ENCODE measurements at places on chromosomes 1 and 21. TPM values are rescaled to one million over a fixed set of nuclear protein-coding genes. Genes with fewer than 3 reads are reported as not detected.

DNA sequence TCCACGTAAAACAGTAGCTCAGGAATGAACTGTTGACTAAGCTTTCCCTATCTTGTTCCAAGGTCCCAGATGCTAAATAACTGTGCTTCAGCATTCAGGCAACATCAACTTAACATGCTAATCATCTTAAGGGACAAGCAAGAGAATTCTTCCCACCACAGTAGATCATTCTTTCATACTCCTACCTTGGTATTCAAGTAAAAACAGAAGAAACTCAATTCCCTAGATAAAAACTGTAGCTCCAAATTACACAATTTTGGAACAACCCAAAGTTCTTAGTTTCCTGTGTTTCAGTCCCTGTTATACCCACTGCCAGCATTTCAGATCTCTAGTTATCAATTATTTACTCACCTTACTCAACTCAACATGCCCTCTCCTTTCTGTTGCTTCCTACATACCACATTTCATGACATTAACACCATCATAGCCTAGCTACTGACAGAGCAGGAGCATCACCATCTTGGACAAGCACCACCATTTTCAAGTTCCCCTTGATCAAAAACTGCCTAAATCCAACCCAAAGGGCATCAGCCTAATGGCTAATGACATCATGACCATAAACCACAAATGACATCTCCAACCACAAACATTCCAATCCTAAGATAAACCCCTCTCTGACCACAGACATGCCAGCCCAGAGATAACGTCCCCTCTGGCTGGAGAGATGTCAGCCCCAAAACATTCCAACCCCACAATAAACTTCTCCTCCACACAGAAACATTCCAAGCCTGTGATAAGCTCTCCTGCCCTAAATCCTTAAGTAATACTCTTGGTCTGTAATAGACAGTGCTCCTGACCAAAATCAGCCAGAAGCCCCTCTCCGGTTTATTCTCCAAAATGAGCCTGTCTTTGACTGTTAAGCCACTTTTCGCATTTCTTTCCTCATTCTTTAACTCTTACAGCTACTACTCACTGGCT, 191.2 kb downstream of the RERE start:
- DNase-seq: no peak
- H3K36me3 ChIP-seq: no peaks in the 10 kb centered on the region
- H3K27ac ChIP-seq: peak overlapping the region; percentile 40
- peaks cover 66% of the 10 kb centered on the region for H3K4me1 ChIP-seq

- H3K36me3 ChIP-seq: no peaks in the 10 kb centered on the region
- H3K27me3 ChIP-seq: peaks cover 15% of the 10 kb centered on the region
- H3K27ac ChIP-seq: peak overlapping the region; percentile 81
- H3K4me1 ChIP-seq: no peaks in the 10 kb centered on the region
- H3K4me3 ChIP-seq: no peak overlapping the region
Measured at GRCh38 chr1:202268817-202269216, 72.9 kb downstream of the UBE2T start.

GRCh38 chr1:25999041-25999800, 1.4 kb upstream of the PAFAH2 start:
- DNase-seq: no peak
- H3K4me3 ChIP-seq: peak overlapping the region; percentile 97
- H3K27ac ChIP-seq: peak overlapping the region; percentile 74

- no peaks in the 10 kb centered on the region for H3K27me3 ChIP-seq
- H3K27ac ChIP-seq: no peak overlapping the region
- no peak for DNase-seq
- no peaks in the 10 kb centered on the region for H3K4me1 ChIP-seq
- H3K36me3 ChIP-seq: no peaks in the 10 kb centered on the region
- no peak overlapping the region for H3K4me3 ChIP-seq
Measured at GRCh38 chr1:115069659-115070308, 19.5 kb downstream of the TSPAN2 start.

DNA sequence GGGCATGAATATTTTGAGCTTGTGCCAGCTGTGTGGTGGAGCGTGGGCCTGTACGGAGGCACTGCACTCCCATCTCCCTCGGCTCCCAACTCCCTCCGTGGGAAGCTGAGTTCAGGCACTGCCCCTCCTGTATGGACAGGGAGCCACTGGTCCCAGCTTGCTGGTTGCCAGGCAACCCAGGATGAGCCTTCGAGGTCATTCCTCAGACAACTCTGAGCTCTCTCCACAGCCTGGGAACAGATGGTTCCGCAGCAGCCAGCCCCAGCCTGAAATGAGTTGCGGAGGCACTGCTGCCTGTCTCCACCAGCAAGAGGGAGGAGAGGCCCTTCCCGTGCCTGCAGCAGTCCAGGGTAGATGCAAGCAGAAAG, 58.4 kb upstream of the TENT5B start:
- DNase-seq: peak; percentile 30
- H3K27ac ChIP-seq: peak overlapping the region; percentile 53
- no peak overlapping the region for H3K4me3 ChIP-seq
- H3K36me3 ChIP-seq: no peaks in the 10 kb centered on the region
- H3K27me3 ChIP-seq: no peaks in the 10 kb centered on the region
- peaks cover 15% of the 10 kb centered on the region for H3K4me1 ChIP-seq

- H3K27me3 ChIP-seq: no peaks in the 10 kb centered on the region
- H3K4me1 ChIP-seq: peaks cover 1% of the 10 kb centered on the region
- no peak overlapping the region for H3K27ac ChIP-seq
- no peaks in the 10 kb centered on the region for H3K36me3 ChIP-seq
Measured at GRCh38 chr1:228172591-228173527, 7.3 kb downstream of the IBA57 start.

Gene FAM72B
- total RNA-seq: 9.3 TPM

Gene DNAI4
- total RNA-seq: 8.0 TPM

Data from neural crest cell (in vitro differentiated cells).